ENCODE measurements at places on chromosomes 2 and 18. TPM values are rescaled to one million over a fixed set of nuclear protein-coding genes. Genes with fewer than 3 reads are reported as not detected.

DNA sequence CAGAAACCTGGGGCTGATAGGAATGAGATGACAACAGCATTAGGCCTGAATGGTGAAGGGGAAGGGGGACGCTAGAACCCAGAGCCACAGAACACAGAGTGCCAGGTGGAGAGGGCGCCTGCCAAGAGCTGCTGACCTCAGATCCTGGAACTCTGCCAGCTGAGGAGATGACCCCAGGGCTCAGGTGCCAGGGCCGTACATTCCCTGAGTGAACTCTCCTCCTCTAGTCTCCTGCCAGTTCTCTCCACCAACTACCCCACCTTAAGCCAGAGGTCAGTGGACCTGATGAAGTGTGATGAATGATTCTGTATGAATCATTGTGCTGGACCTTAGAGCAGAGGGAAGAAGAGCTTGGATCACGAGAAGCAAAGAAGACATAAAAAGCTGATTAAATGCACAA is 1582.2 kb upstream of the ACVR2A start:
- no peak overlapping the region for H3K4me3 ChIP-seq
- no peaks in the 10 kb centered on the region for H3K4me1 ChIP-seq
- H3K36me3 ChIP-seq, result no peaks in the 10 kb centered on the region
- no peak overlapping the region for H3K27ac ChIP-seq
- no peak for DNase-seq

Gene MLPH
- total RNA-seq, result not detected

DNA sequence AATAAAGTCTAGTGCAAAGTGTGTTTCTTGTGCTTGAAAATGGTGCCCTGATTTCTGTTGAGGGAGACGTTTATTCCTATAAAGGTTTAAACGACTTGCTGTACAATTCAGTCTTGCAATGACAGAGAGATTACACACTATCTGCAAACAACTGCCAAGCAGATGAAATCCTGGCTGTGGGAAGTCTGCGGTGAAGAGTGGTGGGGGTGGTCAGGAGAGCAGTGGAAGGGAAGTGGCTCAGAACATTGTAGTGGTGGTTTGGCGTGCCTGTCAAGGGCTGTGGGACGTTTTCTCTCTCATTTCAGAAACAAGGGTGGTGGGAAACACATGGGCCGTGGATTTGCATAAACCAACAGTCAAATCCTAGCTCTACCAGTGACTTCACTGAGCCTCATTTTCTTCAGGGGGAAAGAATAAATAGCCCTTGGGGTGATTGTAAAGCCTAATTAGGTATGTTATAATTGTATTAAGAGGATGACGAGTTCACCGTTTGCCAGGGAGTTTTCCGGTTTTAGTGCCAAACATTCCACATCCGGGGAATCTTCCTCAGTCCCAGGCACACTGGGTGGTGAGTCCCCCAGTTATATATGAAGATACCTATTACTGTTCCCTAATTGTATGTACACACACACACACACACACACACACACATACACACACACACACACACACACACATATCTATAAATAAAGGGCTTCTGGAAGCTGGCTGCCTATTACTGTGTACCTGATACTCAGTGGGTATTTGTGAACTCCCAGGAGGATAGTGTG is 115.0 kb downstream of the SPTBN1 start:
- H3K4me3 ChIP-seq, result peak overlapping the region; percentile 72
- H3K36me3 ChIP-seq, result no peaks in the 10 kb centered on the region
- H3K27me3 ChIP-seq, result no peaks in the 10 kb centered on the region
- H3K4me1 ChIP-seq, result peaks cover 93% of the 10 kb centered on the region
- H3K27ac ChIP-seq, result peak overlapping the region; percentile 84
- peak; percentile 73 for DNase-seq

DNA sequence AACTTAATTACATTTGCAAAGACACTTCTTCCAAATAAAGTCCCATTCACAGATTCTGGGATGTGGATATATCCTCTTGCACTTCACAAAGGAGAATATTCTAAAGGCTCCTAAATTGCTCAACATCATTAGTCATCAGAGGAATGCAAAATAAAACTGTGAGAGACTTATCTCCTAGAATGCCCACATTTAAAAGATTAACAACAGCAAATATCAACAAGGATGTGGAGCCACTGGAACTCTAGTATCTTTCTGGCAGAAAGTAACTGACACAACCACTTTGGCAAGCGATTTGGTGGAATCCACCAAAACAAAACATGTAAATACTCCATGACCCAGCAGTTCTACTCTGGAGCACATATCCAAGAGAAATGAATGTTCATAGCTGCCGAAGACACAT is 4.6 kb downstream of the NEU2 start:
- no peak overlapping the region for H3K4me3 ChIP-seq
- H3K27ac ChIP-seq, result no peak overlapping the region
- H3K4me1 ChIP-seq, result no peaks in the 10 kb centered on the region
- H3K36me3 ChIP-seq, result no peaks in the 10 kb centered on the region
- no peak for DNase-seq

DNA sequence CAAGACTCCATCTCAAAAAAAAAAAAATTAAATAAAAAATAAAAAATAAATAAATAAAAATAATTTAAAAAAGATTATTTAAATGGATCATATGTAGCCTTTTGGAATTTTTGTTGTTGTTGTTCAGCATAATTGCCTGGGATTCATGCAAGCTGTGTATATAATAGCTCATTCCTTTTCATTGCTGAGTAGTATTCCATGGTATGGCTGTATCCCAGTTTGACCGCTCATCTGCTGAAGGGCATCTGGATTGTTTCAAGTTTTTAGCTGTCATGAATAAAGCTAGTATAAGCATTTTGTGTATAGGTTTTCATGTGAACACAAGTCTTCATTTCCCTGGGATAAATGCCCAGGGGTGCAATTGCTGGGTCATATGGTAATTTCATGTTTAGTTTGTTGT is 6.4 kb upstream of the TANC1 start:
- H3K4me1 ChIP-seq, result no peaks in the 10 kb centered on the region
- no peaks in the 10 kb centered on the region for H3K27me3 ChIP-seq
- no peaks in the 10 kb centered on the region for H3K36me3 ChIP-seq
- H3K27ac ChIP-seq, result no peak overlapping the region

Gene PTPRM
- 7.4 TPM for total RNA-seq

DNA sequence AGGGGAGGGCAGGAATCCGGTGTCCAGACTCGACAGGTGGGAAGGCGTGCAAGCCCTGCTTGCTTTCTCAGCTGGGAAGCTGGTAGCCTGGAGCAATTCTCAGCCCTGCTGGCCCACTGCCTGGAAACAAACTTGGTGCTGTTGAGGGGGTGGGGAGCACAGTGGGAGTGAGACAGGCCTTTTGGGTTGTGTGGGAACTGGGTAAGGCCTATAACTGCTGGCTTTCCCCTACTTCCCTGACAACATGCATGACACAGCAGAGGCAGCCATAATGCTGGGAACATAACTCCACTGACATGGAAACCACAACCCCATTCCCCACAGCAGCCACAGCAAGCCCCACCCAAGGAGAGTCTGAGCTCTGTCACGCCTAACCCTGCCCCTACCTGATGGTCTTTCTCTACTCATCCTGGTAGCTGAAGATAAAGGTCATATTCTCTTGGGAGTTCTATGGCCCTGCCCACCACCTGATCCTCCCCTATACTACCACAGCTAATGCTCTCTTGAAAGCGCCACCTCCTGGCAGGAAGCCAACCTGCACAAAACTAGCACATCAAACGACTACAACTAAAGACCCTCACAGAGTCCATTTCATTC is 122.9 kb upstream of the ACVR1C start:
- no peak overlapping the region for H3K4me3 ChIP-seq
- H3K36me3 ChIP-seq, result no peaks in the 10 kb centered on the region
- H3K4me1 ChIP-seq, result no peaks in the 10 kb centered on the region
- DNase-seq, result no peak
- no peak overlapping the region for H3K27ac ChIP-seq

- H3K27me3 ChIP-seq, result no peaks in the 10 kb centered on the region
- no peak for DNase-seq
- no peaks in the 10 kb centered on the region for H3K4me1 ChIP-seq
- no peak overlapping the region for H3K4me3 ChIP-seq
- H3K36me3 ChIP-seq, result peaks cover 38% of the 10 kb centered on the region
These were observed 16.9 kb upstream of the KCNJ13 start for GRCh38 chr2:232793271-232793670.

DNA sequence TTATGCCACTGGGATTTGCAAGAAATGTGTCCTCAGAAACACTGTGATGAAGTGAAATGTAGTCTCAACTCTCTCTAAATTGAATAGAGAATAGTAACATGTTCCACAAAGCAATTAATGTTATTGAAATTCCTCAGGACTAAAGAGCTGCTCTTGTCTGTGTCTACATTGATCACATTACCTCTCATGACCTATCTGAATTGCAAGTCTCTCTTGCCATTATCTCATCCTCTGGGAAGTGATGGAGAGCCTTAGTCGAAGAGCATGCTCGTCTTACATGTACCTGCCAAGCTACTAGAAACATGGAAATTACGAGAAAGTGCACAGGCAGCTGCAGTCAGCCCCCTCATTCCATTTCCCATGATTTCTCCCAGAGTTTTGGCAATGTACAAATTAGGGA is 561.1 kb upstream of the ZNF804A start:
- H3K36me3 ChIP-seq, result no peaks in the 10 kb centered on the region
- H3K4me3 ChIP-seq, result no peak overlapping the region
- no peak for DNase-seq

GRCh38 chr2:211928201-211928600 is 610.4 kb downstream of the ERBB4 start:
- H3K36me3 ChIP-seq, result no peaks in the 10 kb centered on the region
- H3K27ac ChIP-seq, result no peak overlapping the region
- DNase-seq, result no peak
- no peaks in the 10 kb centered on the region for H3K27me3 ChIP-seq
- H3K4me1 ChIP-seq, result no peaks in the 10 kb centered on the region

Measured in CD8-positive, alpha-beta memory T cell (primary cell).